ENCODE measurements at places on chromosomes 11 and 22.

DNA sequence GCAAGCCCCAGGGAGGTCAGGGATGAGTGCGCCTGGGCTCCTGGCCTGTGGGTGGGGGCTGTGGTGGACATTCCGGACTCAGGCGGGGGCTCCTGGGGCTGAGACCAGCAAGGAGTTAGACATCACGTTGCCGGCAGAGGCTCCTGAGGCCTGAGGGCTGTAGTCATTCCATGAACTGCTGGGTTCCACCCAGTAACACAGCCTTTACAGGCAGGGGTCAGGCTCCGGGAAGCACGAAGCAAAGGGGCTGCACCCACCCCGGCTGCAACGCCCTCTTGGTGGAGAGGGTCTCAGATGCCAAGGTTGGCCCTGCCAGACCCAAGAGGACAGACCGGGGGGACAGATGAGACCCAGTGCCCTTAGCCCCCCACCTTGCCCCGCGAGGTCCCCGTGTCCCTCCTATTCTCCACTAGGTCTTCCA is 9.0 kb downstream of the TNNT3 start:
- no peak for DNase-seq

GRCh38 chr11:1930462-1930830 is 10.9 kb downstream of the TNNT3 start:
- DNase-seq, result no peak

DNA sequence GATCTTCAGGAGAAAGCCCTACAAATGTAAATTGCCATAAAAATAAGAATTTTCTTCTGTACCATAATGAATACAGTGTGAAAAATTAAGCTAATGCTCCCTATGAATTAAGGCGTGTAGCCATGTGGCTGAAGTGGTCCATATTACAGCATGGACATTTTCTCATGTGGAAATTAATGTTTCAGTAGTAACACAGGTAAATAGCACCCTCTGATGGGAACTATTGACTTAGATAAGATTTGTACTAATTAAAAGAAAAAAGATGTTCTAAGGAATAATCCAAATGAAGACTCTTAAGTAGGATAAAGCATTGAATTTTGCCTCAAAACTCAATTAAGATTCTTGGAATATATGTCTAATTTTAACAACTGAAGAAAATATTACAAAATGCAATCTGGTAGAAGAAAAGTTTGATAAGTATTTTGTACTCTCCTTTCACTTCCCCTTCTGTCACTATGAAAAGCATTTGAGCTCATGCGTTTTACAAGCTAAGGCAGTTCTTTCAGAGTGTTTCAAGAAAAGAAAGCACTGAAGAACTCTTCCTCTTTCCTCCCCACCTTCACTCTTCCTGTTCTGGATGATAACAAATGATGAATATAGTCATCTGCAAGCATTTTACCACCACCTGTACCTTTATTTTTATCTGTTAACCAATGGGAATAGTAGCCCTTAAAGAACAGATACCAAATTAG is 9.9 kb upstream of the OR8D2 start:
- DNase-seq, result no peak

DNA sequence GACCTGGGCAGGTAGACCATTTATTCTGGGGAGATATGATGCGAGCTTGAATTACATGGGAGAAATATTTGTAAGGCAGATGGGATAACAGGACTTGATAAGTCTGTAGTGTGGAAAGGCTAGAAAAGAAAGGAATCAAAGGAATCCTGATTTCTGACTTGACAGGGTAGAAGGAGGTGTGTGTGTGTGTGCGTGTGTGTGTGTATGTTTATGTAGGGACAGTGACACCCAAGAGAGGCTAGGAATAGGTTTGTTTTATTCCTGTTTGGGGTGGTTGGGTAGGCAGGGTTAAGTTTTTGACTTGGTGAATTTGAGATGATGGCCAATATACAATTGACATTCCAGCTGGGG is 390 bp upstream of the HTATIP2 start:
- DNase-seq, result no peak

GRCh38 chr11:130847517-130847916 is 68.8 kb downstream of the SNX19 start:
- DNase-seq, result no peak
